ENCODE measurements at places on chromosomes 1 and 21. TPM values are rescaled to one million over a fixed set of nuclear protein-coding genes. Genes with fewer than 3 reads are reported as not detected.
A peak's percentile ranks its signal among the peaks of the same experiment; 100 is the strongest.

DNA sequence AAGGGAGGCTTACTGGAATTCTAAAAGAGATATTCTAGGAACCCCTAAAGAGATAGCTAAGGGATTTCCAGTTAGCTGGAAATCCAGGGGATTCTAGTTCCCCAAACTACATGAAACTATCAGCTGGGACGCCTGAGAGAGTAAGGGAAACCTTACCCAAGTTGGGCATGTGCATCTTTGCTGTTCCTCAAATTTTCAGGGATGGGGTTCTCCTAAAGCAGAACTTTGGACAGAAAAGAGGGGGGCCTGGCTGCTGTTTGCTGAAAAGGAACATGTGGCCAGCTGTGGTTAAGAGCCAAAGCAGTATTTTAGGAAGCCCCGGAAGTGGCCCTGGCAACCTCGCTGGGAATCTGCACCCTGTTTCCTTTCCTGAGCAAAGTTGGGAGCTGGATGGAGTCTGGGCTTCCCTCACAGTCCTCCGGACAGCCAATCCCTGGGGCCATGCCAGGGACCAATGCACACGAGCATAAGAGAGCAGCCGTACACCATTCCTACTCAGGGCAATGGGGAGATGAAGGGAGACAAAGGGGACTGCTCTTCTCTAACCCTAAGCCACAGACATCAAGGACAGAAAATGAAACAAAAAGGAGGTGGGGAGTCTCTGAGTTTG, 154.3 kb downstream of the PLXNA2 start:
- peak; percentile 57 for DNase-seq

DNA sequence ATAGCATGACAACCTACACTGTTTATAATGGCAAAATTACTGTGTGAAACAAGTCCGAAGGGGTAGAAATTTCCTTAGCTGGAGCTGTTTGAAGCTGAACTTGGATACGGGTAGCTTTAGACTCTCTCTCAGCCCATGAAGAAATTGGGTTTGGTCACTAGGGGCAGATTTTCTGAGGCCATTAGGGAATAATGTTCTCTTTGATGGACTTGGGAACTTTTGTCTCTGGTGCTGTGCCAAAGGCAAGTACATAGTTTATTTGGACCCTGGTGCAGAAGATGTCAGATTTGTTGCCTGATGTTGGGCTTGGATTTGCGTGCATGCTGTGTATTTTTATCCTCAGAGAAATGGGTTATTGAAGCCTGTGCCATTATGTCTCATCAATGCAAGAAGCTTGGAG, 109.6 kb downstream of the VPS13D start:
- no peak for DNase-seq

GRCh38 chr1:3537359-3537758, 73.9 kb downstream of the MEGF6 start:
- DNase-seq = no peak

GRCh38 chr1:2609319-2610035, 22.9 kb downstream of the PRXL2B start:
- DNase-seq = peak; percentile 33

DNA sequence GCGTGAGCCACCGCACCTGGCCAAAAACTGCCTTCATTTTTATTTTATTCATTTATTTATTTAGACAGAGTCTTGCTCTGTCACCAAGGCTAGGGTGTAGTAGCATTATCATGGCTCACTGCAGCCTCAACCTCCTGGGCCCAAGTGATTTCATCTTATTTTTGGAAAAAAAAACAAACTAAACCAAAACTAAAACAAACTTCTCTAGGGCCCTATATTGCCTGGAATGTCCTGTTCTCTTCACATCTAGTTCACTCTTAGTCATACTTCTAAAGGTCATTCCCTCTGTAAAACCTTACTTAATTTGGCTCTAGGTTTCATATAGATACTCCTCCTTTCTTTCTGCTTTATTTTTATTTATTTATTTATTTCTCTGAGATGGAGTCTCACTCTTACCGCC, 15.6 kb downstream of the RPS27 start:
- DNase-seq = no peak

DNA sequence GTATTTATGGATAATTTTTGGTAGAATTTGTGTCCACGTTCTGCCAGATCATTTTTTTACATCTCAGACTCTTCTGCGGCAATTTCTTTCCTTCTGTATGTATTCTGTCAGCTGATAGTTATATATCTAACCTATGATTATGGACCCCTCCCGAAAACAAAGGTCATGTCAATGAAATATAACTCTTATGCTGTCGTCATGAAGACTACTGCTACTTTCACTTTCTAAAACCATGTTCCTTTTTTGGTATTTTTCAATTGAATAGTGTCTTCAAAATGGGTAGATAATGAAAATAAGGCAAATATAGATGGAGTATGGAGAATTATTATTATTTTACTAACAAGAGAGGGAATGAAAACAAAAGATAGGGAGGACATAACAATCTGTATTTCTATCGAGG, 3.2 kb downstream of the ANGPTL1 start:
- no peak for DNase-seq

- DNase-seq = no peak
Observed at GRCh38 chr21:38671773-38672172, 134.0 kb upstream of the ETS2 start.

- DNase-seq = no peak
Observed at GRCh38 chr1:201169971-201170532, 15.8 kb upstream of the TMEM9 start.

DNA sequence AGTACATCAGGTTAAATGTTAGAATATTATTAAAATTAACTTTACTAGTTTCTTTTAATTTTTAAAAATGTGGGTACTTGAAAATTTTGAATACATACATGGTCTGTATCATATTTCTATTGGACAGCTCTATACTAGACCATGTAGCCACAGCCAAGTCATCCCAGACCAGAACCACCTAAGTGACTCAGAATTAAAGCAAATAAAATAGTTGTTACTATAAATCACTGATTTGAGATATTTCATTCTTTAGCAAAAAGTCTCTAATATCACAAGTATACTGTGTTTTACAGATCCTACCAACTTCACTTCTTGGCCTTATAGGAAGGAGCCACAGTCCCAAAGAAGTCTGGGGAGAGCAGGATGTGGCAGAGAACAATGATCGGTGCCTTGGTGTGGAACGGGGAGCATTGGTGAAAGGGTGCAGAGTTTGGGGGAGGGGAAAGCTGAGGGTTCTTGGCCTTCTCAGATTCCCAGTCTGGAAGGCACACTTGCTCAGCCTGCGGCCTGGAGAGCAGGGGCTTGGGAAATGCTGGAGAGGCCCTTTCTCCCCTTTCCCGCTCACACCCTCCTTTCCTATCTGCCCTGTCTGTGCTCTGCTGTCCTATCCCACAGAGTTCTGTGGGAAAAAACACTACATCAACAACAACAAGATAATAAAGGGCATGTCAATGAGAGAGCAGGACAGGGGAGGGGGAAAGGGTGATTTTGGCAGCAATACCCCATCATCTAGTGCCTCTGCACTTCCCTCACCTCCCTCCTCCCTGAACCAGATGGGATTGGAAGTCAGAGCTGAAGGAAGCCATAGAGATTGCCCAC, 122.1 kb downstream of the NGF start:
- no peak for DNase-seq

DNA sequence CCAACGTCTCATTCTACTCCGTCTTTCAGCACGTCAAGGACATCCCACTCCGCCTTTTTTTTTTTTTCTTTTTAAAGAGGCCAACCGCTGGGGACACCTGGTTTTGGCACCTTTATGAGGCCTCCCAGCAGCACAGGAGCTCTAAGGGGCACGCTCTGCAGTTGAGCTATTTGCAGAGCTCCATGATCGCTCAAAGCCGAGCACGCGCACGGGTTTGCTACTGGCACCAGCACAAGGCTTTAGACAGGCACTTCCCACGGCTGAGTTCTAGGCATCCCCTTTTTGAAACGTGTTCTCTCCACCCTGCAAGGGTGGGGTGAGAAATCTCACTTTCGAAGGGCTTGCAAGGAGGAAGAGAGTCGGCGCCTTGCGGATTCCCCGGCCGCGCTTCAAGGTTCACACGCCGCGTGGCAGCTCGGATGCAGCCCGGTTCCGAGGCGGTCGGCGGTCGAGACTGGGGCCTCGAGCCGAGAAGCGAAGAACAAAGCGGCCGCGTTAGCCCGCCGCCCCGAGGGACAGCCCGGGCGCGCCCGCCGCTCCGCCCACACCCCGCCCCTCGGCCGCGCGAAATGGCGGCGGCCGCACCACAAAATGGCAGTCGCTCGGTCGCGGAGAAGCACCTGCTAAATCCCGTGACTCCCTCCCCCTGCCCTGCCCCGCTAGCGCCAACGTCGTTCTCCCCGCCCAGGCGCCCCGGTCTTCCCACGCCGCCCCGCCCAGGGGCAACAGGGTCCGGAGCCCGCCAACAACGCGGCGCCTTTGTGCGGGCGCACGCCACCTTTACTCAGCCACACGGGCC, 12.9 kb upstream of the SPEN start:
- peak; percentile 93 for DNase-seq

- DNase-seq = no peak
Observed at GRCh38 chr1:164801246-164801731, 242.3 kb downstream of the PBX1 start.

DNA sequence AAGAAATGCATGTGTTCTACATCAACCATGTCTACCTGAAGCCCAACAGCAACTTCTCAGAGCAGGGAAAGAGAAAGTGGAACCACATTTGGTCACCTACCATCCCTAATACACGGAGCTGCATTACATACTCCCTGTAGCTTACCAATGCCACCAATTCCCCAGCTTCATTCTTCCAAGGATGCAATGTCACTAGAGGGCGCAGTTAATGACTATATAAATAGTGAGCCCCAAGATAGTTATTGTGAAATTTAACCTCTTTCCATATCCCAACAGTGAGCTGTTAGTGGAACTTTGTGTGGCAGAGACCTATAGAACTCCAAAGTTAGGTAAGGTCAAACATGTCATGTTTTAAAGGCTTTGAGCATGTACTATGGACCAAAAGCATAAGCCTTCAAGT, 618.3 kb downstream of the SMYD3 start:
- DNase-seq = no peak

DNA sequence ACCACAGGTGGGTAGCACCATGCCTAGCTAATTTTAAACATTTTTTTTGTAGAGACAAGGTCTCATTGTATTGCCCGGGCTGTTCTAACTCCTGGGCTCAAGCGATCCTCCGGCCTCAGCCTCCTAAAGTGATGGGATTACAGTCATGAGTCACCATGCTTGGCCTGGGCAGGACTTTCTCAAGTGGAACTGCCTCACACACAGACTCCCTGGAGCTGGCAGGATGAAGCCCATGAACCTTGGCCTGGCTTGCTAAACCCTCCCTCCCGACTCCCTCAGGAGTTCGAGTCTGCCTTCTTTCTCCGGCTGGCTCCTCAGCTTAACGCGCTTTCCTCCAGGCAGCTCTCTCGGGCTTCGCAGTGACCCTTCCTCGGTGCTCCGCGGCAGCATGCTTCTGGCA, 7.7 kb upstream of the ECE1 start:
- peak; percentile 69 for DNase-seq

DNA sequence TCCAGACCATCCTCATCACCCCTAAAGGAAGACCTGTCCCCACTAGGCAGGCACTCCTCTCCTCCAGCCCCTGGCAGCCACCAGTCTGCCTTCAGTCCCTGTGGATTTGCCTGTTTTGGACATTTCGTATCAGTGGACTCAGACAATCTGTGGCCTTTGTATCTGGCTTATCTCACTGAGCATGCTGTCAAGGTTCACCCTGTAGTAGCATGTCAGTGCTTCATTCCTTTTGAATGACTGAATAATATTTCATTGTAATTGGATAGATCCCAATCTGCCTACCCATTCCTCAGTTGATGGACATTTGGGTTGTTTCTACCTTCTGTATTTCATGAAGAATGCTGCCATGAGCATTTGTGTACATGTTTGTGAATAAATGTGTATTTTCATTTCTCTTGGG, 32.9 kb upstream of the RNF187 start:
- DNase-seq = no peak

DNA sequence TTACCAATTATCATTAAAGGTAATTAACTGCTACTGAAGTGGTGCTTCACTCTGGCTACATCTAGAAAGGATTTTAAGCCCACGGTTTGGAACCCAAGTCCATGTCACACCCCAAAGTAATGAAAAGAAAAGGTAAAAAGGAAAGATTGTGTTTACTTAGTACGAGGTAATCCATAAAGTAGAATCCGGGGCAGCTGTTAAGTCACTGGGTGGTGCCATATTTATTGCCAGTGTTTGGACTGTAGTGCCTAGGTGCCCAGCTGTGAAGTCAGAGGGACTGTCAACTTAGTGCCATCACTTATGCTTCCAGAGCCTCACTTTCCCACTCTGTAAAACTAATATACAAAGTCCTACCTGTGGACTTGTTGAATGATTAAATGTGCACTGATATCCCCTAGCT, 52.2 kb upstream of the GRHL3 start:
- no peak for DNase-seq

DNA sequence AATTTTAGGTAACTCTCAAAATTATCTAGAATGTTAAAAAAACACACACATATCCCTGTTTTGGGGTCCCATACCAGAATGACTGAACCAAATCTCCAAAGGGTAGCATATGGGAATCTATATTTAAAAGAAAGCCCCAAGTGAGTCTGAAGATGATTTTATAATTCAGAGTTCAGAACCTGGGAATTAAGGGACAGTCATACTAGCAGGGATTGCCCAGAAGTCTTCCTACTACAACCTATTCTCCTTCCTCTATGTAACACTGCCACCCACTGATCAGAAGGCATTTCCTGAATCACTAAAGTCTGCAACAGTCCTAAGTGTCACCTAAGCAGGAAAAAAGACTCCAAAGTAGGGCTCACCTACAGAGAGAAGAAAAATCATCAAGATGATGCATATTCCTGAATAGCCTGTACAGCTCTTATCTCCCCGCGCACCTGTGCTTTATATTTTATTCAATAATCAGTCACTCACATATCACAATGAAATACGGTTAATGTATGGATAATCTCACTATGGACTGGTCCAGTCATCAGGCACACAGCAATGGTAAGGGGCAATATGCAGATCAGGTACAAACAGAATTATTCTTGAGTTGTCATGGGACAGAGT, 4.9 kb downstream of the RGS1 start:
- no peak for DNase-seq

The MAP10 gene
- 2.8 TPM for total RNA-seq

The SLC45A3 gene
- 6.9 TPM for total RNA-seq

The MEX3A gene
- 0.16 TPM for total RNA-seq

The FAM72B gene
- total RNA-seq = not detected

The AVPR1B gene
- total RNA-seq = not detected

The ADAM30 gene
- not detected for total RNA-seq

The SLC2A5 gene
- total RNA-seq = 2.1 TPM

The TRIM67 gene
- 0.05 TPM for total RNA-seq
